ENCODE measurements at places on chromosomes 4 and X.

- DNase-seq, result no peak
These were observed 479.5 kb upstream of the AGA start for GRCh38 chr4:177921715-177922114.

DNA sequence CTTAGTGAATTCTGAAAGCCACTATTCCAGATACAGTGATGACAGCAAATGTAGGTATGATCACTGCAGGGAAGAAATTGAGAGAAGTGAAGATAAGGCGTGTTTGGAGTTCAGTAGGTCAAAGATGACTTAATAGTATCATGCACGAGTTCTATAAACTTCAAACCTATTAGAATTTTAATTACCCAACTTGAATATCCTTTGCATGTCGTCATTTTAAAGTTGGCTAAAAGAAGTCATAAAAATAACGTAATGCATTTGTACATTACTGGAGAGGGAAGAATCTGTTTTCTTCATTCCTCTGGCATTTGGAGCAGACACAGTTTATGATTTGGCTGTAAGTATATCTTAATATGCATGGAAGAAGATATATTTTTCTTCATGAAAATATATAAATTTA lies 68.6 kb upstream of the MXRA5 start:
- DNase-seq, result peak; percentile 35

DNA sequence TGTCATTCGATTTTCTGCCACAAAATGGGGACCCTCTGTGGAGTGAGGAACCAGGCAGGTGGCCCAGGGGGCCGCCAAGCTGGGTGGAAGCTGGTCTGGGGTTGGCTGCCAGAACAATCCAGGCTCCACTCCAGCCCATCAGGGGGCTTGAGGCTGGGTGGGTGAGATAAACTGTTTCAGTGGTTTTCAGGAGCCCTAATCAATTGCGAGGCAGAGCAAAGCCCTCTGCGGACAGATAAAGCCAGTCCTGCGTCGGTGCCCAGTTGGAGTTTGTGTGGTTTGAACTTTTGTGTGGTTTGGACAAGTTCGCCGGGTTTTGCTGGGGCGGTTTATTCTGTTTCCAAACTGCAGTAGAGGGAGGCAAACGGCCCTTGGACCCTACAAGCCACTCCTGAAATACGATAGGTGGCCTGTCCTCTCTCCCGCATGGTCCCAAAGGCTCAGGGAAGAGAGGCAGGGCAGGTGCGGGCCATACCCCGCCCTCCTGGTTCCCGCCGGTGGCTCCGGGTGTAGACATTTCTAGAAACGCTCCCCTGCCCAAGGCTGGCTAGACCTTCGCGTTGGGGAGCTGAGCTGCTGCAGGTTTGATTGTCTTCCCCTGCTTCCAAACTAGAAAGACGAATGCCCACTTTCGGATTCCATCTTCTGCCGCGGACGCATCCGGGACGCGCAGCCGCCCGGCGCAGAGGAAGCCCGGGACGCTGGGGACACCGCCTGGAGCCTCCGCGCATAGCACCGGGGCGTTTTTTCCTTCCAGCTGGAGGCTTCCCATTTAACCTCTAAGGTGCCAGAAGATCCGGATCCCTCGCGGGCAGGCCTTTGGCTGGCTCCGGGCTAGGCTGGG lies 169.0 kb upstream of the BCOR start:
- DNase-seq, result peak; percentile 59

DNA sequence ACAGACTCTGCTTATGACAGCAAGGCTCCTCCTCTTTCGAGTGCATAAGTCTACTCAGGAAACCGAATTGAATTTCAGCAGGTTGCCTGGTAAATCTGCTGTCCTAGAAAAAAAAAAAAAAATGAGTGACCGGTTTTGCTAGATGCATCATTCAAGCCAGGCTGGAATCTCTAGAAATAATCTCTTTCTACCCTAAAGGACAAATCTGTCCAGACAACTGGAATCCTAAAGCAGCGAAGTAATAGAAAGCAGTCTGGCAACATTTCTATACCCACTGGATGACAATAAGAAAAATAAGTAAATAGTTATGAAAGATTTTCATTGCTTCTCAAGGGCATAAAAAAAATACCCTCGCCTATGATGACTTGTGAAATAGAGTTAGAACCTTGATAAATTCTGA lies 703.5 kb downstream of the RPA4 start:
- DNase-seq, result no peak

DNA sequence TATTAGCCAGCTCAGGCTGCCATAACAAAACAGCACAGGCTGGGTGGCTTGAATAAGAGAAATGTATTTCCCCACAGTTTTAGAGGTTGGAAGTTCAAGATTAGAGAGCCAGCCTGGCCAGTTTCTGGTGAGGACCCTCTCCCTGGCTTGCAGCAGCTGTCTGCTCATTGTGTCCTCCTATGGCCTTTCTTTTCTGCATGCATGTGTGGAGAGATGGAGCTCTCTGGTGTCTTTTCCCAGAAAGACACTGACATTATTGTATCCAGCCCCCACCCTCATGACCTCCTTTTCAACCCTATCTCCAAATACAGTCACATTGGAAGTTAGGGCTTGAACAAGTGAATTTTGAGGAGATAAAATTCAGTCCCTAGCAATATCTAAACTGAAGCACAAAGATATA lies 263.8 kb upstream of the PABPC4L start:
- DNase-seq, result no peak

GRCh38 chr4:107631560-107631959 lies 88.5 kb downstream of the PAPSS1 start:
- DNase-seq, result peak; percentile 46

DNA sequence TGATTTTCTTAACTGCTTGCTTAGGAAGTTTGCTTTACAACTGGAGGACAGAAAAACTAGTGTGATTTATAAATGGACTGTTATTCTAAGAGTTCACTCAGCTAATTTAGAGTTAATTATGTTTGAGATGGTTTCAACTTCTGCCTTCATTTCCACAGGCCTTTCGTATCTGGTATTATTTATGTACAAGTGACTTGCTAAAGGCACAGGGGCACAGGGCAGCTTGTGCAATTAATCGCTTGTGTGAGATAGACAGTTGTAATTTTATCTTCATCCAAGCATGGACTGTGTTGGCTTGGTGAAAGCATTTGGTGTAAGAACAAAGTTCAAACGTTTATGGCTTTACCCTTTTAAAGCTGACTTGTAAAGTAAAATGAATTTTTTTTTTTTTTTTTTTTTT lies 38.3 kb downstream of the GPAT3 start:
- no peak for DNase-seq

- DNase-seq, result no peak
These were observed 7.4 kb upstream of the UBA1 start for GRCh38 chrX:47186096-47186740.

DNA sequence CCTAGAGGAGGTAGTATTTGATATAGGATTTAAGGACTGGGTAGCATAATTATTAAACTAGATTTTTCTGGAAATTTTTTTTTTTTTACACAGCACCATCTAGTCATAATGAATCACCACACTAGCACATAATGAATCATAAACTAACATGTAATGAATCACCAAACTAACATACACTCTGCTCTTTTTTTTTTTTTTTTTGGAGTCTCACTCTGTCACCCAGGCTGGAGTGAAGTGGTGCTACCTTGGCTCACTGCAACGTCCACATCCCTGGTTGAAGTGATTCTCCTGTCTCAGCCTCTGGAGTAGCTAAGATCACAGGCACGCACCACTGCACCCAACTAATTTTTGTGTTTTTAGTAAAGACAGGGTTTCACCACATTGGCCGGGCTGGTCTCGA lies 92.5 kb downstream of the FAM13A start:
- DNase-seq, result peak; percentile 25

- DNase-seq, result no peak
These were observed 276.9 kb downstream of the RAB28 start for GRCh38 chr4:13207226-13207625.

- no peak for DNase-seq
These were observed 79.3 kb downstream of the FBXW7 start for GRCh38 chr4:152456609-152457008.

GRCh38 chrX:129510331-129510730 lies 13.0 kb downstream of the SMARCA1 start:
- DNase-seq, result no peak

DNA sequence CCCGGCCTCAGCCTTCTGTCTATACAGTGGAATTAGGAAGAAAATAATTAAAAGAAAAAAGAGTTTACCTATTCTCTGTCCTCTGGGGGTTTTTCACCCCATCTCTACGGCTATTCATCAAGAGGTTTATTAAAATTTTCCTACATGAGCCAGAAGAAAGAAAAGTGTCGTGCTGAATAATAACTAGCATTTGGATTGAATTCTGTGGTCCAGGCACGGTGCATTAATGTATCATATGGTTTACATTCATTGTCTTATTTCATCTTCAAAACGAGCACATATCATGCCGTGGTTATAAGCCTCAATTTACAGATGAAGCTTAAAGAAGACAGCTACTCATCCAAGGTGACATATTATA lies 5.4 kb upstream of the NAA15 start:
- DNase-seq, result no peak

DNA sequence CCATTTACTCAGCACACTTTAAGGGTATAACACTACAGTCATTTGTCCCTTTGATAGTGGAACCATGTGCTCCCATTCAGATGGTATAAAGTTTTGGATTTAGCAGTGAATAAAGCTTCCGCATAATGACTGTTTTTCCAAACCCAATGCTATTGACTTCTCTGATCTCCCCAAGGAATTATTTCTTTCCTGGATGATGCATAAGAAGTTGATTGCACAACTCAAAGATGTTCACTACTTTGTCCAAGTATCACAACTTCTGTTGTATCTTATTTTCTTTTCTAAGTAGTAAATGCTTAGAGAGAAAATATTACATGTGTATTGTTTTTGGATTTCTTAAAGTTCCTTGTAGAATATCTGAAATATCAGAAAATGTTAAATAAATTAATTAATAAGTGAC lies 300.2 kb downstream of the GPM6A start:
- DNase-seq, result peak; percentile 9
